ENCODE measurements at places on chromosomes 12 and 14.
A peak's percentile ranks its signal among the peaks of the same experiment; 100 is the strongest.

DNA sequence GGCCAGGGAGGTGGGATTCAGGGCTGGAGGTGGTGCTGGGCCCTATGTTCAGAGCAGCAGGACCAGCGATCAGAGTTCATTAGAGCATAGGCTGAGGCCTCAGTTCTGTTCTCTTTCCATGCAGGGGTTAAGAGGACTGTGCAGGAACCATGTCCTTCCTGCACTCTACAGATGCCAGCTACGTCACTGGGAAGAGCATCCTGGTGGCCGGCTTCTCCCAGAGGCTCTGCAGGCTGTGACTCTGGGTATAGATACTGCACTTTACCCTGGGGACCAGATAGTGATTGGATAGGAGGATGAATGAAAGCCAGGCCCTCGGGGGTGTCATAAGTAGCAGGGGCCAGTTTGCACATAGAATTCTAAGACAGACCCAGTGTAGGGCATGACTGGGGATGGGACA, 92.6 kb downstream of the DHRS2 start:
- DNase-seq = no peak

DNA sequence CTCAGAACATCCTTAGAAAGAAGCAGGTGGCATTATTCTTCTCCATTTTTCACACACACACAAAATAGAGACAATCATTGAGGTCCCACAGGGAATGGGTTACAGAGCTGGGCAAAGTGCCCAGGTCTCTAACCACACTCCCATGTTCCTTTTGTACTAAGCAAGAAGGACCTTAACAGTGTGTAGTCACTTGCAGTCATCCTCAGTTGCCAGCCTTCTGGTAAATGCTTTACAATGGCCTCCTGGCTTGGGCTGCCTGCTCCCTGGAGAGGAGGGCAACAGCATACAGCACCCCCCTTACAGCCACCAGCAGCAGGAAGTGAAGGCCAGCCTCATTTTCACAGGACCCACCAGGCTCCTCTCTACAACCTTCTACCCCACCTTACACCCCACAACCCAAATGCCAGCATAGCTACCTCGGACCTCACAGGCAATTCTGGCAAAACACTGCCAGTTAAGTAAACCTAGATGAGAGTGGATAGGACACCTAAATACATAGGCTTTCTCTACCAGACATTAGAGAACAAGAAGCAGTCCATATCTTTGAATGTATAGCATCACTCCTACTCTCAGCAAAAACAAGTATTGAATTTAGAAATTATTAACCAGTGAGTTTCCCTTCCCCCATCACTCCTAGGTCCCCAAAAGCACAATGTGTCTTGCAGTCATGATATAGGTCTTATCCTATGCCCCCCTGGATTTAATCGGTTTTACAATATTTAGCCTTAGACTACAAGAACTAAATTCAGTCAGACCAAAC, 88.1 kb downstream of the PPP2R5E start:
- DNase-seq = no peak

DNA sequence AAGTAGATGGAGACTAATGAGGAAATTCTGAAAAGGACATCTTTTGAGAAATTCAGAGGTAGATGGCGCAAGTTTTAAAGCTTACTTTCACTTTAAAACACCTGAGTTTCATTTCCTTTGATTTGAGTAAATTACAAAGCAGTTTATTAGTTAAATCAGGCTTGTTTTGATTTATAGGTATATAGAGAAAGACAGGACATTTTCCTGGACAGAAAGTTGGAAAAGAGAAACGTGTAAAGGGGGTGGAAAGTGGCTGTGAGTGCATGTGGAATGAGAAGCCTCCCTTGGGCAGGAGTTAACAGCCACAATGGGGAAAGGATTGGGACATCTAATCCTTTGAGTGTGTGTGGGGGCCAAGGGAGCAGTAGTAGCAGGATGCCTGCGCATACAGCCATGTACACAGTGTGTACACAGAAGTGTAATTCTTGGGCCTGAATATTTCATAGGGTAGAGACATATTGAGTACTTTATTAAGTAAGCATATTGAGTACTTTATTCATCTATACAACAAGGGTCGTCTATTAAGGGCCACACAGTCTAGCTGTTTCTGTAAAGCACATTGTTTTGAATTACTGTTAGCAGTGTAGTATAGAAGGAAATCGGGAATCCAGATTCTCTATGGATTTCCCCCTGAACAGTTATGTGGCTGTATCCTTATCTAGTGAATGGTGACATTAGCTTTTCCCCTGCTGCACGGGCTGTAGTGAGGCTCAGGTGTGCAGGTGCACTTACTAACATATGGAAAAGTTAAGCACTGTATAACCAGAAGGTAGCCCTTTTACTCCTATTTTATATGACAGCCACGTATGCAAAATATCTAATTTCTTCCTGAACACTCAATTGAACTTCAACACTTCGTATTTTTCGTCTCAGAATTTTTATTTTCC, 19.1 kb downstream of the MARK3 start:
- no peak for DNase-seq

DNA sequence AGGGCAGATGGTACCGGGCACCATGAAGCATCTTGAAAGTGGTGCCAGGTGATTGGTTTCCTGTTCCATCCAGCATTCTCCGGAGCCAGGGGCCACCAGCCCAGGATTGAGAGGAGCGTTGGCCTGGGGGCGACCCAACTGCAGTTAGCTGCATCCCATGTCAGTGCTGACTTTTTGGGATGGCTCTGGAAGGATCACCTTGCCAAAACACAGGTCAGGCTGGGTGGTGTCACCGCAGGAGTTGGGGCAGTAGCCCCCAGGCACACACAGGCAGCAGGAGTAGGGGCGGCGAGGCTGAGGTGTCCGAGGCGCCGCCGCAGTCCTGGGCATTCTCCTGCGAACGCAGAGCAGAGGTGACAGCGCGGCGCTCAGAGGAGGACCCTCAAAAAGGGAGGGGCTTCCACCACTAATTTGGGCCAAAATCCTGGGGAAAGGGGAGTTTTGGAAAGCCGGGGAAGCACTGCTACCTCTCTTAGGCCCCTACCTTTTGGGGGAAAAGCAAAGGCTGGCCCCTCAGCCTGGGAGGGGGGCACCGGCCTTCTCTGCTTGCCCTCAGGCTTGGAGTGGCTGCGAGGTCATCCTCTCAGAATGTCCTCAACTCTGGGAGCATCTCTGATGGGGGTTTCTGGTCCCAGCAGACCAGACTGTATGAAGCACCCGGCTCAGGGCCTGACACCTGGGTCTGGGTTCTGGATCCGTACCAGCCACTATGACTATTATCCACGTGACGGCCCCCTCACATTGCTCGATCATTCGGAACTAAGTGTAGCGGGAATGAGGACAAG, 26.7 kb upstream of the LRTM2 start:
- DNase-seq = no peak

- DNase-seq = no peak
These were observed 152.9 kb upstream of the RTL1 start for GRCh38 chr14:101056446-101056845.

DNA sequence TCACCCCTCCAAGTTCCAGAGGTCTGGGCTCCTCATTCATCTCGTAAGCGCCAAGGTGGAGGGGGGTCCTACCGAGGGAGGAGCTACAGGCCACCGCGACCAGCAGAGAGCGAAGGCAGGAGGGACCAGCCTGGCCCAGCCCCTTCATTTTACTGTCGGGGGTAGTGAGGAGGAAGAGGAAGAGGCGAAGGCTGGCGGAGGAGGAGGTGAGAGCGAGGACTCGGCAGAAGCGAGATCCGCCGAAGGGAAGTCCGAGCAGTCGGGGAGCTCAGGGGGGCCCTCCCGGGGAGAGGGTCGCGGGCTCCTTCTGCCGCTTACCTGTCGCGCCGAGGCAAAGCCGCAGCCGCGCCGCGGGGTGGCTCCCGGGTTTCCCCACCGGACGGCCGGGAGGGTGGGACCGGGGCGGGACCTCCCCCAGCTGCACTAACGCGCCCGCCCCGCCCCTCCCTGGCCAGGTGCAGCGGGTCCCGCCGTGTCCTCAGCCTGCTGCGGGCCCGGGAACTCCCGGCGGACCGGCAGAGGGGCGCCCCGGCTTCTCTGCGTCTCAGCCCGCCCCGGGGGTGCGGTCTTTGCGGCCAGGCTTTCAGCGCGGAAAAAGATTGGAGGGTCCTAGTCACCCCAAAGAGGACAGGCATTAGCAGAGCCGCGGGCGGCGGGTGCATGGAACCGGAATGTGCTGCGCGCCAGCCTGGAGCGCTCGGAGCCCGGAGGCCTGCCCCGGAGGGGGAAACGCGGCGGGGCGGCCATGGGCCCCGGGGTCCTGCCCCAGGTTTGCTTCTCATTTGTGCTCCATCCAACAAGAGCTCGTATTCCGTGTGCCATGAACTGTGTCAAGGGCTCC, at the start of gene GALNT6:
Gene GALNT6 (minus strand): TSS at position 124 of the 841 bp plus-strand sequence. CDS start 11,625 bp downstream, outside the sequence.
- DNase-seq = peak; percentile 39

GRCh38 chr12:39451977-39452376, 9.1 kb upstream of the KIF21A start:
- DNase-seq = no peak

- no peak for DNase-seq
These were observed 10.5 kb downstream of the PALS1 start for GRCh38 chr14:67251573-67252226.

- DNase-seq = no peak
These were observed 503.0 kb upstream of the LMO3 start for GRCh38 chr12:17108877-17109541.

GRCh38 chr12:120971299-120972180, 6.8 kb upstream of the HNF1A start:
- DNase-seq = no peak

GRCh38 chr12:120470150-120470784, 719 bp upstream of the SRSF9 start:
- no peak for DNase-seq

GRCh38 chr14:49212721-49213120, 373.5 kb downstream of the RPS29 start:
- DNase-seq = no peak

DNA sequence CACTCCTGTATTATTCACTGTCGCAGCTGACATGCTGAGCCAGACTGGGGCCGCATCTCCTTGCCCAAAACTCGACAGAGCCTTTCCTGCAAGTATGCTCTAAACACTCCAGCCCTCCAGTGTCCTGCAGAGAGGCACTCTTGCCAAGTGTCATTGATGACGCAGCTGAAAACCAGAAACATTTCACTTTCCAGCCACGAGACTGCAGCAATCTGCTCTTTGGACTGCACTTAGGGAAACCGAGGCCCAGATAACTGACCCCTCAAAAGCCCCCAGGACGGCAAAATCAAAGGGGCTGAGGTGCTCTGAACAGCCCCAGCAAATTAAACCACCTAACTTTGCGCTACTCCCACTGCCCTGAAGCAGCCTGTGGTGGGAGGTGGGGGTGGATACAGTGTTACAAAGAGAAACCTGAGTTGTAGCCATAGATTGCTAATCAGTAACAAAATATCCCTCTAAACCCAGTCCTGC, 2.6 kb downstream of the CCDC85C start:
- no peak for DNase-seq

- no peak for DNase-seq
These were observed 4.0 kb downstream of the NANOG start for GRCh38 chr12:7793211-7793610.

GRCh38 chr12:4819654-4820053, 90.1 kb upstream of the KCNA1 start:
- DNase-seq = no peak

DNA sequence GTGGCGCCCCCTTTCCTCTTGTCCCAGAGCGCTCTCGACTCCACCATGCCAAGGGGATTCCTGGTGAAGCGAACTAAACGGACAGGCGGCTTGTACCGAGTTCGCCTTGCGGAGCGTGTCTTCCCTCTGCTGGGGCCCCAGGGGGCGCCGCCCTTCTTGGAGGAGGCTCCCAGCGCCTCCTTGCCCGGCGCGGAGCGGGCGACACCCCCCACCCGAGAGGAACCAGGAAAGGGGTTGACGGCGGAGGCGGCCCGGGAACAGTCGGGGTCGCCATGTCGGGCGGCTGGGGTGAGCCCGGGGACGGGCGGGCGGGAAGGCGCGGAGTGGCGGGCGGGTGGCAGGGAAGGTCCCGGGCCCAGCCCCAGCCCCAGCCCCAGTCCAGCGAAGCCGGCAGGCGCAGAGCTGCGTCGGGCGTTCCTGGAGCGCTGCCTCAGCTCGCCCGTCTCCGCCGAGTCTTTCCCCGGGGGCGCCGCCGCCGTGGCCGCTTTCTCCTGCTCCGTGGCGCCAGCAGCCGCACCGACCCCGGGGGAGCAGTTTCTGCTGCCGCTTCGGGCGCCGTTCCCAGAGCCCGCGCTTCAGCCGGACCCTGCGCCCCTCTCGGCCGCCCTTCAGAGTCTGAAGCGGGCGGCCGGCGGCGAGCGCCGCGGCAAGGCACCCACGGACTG, 376 bp downstream of the INSM2 start:
- no peak for DNase-seq

DNA sequence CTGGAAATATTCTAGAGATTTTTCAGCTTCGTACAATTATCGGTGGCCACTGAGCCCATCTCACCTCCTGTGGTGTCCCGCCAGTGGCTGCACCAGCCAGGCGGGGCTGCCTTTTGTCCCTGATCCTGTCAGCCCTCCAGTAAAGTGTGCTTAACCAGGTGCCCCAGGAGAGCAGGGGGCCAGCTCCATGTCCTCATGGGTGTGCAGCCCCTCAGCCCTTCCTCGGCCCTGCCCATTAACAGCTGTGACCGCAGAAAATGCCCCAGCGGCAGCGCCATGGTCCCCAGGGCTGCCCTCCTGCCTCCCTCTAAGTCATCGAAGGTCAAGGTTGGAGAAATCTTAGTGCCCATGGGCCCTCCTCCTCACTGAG, 188.5 kb downstream of the ZFP36L1 start:
- DNase-seq = no peak

All from NK-92 treated with Interleukin-12 subunit alpha and Interleukin-12 subunit beta, amount 100 ng/mL, for 24 hours (cell line).